ENCODE measurements at places on chromosomes 7 and 10.

DNA sequence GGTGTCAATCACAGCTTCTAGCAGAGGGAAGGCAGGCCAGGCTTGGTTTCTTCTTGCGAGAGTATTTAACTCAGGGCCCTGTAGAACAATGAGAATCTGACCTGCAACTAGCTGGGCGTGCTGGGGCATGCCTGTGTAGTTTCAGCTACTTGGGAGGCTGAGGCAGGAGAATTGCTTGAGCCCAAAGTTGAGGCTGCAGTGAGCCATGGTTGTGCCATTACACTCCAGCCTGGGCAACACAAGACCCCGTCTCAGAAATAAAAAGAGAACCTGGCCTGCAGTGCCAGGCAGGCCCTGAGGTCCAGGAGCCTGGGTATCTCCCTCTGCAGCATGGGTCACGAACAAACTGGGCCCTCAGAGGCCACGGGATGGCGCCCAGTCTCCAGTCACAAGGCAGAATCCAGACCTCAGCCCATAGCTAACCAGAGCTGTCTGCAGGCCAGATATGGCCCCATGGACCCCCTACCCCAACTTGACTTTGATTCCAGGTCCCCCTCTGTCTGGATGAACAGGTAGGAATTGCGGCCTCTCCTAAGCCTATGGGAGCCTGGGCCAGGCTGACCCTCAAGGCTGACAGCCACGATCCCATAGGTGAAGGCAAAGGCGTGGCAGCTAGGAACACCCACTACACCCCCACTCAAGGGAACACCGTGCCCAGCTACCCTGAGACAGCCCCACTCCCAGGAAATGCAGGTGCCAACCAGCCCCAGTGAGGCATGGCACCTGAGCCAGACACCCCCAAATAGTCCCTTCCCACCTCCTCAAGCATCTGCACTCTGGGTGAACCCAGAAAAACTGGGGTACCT lies 102.7 kb upstream of the TNRC18 start:
- DNase-seq, result peak; percentile 60

- no peak for DNase-seq
Measured at GRCh38 chr7:120691915-120692314, 166.0 kb downstream of the TSPAN12 start.

DNA sequence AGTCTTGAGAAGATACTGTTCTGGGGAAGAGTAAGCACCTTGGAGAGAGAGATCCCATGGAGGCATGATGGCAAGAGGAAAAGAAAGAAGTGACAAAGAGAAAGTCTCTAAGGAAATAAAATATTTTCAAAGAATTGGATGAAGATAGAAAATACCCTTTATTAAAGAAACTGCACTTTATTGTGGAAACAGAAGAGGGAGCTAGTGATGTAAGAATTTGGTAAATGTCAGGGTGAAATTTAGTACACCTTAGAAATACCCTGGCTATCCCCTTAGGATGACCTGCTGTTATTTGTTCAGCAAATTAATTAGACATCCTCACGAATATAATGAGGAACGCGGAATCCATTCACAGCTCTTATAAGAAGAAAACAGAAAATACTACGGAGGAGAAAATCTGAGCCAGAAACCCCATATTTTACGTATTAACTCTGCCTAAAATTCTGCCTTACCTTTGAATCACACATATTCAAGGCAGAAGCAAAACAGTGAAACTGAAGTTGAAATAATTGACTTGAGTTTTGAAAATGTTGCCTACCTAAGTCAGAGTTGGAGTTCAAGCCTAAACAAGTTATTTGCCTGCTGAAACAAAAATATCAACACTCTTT lies 90.7 kb downstream of the TFPI2 start:
- DNase-seq, result peak; percentile 34

DNA sequence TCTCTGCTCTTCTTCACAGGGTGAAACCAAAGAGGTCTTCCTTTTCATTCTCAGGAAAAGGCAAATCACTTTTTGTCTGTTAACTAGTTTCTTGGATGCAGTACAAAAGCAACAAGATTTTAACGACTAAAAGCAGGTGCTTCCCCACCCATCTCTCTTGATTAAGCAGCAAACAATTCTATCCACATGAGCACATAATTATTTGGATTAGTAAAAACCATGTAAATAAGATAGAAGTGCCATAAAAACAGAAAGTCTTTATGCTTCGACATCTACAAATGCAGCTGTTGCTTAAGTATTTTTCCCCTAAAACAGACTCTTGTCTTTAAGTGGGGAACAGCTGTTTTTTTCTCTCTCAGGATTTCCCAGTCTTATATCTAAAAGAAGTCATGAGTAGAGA lies 37.4 kb downstream of the USP54 start:
- no peak for DNase-seq

GRCh38 chr7:339062-339342 lies 49.0 kb downstream of the FOXL3 start:
- no peak for DNase-seq

- no peak for DNase-seq
Measured at GRCh38 chr7:157427811-157428553, 91.2 kb downstream of the DNAJB6 start.

Data from ELR (cell line).